Left colon (tissue), 2 donors: ENCODE measurements at places on chromosomes 7 and 10. TPM values are rescaled to one million over a fixed set of nuclear protein-coding genes. Genes with fewer than 3 reads are reported as not detected.

Gene SMKR1
- not detected for total RNA-seq

DNA sequence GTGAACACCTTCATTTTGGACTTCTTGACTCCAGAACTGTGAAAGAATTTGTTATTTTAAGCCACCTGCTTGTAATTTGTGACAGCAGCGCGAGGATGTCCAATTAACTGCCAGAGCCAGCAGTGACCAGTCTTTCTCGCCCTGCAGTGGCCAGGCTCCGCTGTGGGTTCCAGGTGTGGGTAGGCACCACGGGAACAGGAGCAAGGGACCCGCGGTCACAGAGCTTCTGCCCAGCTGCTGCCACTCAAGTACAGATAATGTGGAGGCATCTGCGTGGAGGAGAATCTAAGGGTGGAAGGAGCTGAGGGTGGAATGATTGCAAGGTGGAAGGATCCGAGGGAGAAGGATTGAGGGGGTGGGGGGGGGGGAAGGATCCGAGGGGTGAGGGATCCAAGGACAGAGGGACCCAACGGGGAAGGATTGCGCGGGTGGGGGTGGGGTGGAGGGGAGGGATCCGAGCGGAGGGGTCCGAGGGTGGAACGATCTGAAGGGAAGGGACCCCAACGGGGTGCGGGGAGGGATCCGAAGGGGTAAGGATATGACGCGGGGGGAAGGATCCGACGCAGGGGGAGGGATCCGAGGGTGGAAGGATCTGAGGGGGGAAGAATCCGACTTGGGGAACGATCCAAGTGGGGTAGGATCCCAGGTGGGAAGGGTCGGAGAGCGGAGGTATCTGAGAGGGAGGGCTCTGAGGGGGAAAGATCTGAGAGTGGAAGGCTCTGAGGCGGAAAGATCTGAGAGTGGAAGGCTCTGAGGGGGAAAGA, 3.6 kb downstream of the CALY start:
- DNase-seq: no peak

GRCh38 chr10:29469481-29470354, 165.1 kb downstream of the SVIL start:
- no peak for DNase-seq

DNA sequence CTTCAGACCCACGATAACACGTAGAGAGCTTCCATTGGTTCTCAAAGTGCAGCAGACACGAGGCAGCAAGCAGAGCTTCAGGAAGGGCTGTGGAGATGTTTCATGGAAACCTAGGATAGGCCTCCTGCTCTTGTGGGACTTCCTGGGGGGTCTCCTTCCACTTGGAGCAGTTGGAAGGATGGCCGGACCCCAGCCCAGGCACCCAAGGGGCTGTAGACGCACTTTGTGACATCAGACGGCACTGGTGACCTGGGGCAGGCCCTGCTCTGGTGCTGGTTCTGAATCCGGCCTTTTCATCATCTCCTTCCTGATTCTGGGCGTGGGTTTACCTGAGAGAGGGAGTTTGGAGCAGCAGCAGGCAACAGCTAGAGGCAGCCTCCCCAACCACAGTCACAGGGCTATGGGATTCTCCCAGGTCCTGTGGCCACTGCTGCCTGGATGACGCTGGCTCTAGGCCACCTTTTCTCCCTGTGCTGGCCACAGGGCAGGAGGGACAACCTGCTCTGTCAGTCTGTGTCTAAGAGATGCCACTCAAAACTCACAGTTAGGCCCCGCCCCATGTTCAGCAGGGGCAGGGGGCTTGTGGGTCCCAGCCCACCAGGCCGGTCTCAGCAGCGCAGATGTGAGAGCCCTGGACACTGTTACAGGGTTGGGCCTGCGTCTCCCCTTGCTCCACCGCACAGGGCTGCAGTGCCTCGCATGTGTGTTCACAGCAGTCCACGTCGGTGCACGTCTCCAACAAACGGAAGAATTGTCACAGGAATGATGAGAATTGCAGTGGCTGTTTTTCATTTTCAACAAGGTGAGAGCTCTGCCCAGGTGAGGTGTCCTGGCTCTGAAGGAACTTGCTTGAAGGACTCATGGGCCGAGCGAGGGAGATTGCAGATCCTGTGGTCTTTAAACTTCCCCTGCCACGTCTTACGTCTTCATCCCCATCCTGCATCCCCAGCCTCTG, 569.3 kb downstream of the TCERG1L start:
- DNase-seq: no peak

Gene BTBD16
- total RNA-seq: 0.14 TPM

- peak; percentile 85 for DNase-seq
These were observed 2.0 kb upstream of the LZTS2 start for GRCh38 chr10:100997360-100998182.

DNA sequence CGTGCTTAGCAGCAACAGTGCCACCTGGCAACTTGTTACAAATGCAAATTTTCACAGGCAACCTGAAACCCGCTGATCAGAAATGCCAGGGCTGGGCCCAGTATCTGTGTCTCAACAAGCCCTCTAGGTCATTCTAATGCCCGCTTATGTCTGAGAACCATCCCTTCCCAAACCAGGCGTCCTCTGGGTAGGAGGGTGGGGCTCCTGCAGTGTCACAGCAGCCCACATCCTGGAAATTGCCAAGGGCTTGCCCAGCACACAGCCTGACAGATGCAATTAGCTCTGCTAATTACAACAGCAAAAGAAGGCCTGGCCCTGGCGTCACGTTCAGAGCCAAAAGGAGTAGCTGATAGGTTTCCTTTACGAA, 15.9 kb downstream of the ITPRIP start:
- no peak for DNase-seq

- DNase-seq: no peak
These were observed 17.1 kb downstream of the RAPGEF5 start for GRCh38 chr7:22339725-22340390.

GRCh38 chr7:12907774-12908173, 220.3 kb downstream of the ARL4A start:
- no peak for DNase-seq

- no peak for DNase-seq
These were observed 82.9 kb downstream of the ELFN1 start for GRCh38 chr7:1752771-1753563.

DNA sequence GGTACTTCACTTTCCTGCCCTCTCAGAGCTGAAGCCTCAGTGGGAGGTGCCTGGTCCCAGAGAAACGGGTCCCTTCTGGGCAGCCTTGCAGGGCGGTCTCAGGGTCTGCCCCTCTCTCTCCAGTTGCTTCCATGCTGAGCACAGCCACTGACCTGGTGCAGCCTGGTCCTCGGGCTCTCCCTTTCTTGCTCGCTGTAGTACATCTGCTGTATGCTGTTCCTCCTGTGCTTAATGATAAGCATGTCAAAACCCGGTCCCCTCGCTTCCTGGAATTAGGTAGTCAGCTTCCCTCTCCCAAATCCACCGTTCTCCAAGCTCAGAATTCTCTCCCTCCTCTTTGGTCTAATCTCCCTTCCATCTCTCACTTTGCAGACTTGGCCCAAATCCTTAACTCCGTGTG, 11.0 kb upstream of the HPS1 start:
- no peak for DNase-seq

DNA sequence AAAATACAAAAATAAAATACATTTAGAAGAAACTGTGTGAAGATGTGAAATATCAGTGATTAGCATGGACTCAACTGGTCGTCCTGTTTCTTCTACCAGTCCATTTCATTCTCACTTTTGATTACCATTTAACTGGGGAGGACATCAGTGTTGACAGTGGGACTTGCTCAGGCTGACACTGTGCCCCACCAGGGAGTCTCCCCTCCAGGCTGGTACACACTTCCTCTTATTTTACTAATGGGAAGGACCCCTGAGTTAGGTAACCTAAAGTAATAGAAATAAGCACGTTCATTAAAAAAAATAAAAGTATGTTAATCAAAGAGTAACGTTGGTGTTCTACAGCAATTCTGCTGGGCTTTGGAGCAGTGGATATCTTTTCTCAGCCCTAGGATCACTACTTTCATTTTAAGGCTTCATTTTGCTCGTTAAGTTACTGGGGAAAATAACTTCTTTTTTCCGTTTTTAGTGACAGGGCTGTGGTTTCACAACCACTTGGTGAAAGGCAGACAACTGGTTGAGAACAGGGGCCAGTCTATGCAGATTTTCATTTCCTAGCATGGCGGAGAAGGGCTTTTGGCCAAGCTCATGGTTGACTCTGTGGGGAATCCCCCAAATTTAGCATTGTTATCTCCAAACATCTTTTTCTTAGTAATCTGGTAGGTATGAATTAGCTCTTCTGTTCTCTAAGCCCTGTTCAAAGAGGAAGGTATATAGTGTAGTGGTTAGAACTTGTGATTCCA, 2.1 kb downstream of the SNX10 start:
- no peak for DNase-seq

- no peak for DNase-seq
These were observed 666.0 kb downstream of the SUGCT start for GRCh38 chr7:40800771-40801170.

DNA sequence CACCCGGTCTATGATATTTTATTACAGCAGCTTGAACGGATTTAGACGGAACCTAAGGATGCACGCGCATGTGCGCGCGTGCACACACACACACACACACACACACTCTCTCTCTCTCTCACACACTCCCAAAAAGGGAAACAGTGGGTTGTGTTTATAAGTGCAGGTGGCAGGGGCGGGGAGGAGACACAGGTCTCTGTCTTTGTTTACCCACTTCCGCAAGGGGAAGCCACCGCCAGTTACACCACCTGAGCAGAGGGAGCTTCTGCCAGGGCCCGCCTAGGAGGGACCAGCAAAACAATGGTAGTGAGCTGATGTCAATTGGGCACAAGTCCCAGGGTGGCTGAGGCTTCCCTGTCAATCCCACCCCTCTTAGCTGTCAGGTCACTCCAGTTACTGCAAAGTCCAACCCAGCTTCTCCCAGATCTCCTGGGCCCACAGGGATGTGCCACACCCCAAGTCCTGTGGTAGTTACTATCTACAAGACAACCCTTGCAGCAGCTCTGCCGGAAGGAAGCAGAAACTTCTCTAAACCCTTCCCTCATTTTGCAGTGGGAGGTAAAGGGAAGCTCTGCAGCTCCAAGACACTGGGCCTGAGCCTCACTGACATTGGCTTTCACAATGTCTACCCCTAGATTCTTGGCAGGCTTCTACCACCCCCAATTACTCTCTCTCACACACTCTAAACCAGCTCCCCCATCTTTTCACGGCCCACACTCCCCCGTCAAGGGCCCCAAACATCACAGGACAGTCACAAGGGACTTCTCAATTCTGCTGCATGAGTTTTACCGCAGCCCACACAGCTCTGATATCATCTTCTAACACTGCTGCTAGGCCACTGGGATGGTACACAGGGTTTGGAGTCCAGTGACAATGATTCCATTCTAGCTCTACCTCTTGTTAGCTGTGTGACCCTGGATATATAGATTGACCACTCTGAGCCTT, 17.6 kb downstream of the ANXA11 start:
- peak; percentile 85 for DNase-seq

GRCh38 chr10:86440874-86441843, 74.6 kb upstream of the GRID1 start:
- DNase-seq: no peak

Gene NCAPG2
- total RNA-seq: 12.2 TPM

- DNase-seq: peak; percentile 68
These were observed 5.3 kb downstream of the SRGN start for GRCh38 chr10:69092959-69093850.

Gene WIPF3
- 1.7 TPM for total RNA-seq

GRCh38 chr10:71266918-71267442, 52.1 kb upstream of the SLC29A3 start:
- no peak for DNase-seq

GRCh38 chr7:28077616-28078015, 103.0 kb downstream of the JAZF1 start:
- DNase-seq: no peak

- no peak for DNase-seq
These were observed 1255.7 kb upstream of the LRRTM3 start for GRCh38 chr10:65670087-65670486.

GRCh38 chr10:71213127-71213621, 804 bp downstream of the UNC5B start:
- DNase-seq: peak; percentile 79

DNA sequence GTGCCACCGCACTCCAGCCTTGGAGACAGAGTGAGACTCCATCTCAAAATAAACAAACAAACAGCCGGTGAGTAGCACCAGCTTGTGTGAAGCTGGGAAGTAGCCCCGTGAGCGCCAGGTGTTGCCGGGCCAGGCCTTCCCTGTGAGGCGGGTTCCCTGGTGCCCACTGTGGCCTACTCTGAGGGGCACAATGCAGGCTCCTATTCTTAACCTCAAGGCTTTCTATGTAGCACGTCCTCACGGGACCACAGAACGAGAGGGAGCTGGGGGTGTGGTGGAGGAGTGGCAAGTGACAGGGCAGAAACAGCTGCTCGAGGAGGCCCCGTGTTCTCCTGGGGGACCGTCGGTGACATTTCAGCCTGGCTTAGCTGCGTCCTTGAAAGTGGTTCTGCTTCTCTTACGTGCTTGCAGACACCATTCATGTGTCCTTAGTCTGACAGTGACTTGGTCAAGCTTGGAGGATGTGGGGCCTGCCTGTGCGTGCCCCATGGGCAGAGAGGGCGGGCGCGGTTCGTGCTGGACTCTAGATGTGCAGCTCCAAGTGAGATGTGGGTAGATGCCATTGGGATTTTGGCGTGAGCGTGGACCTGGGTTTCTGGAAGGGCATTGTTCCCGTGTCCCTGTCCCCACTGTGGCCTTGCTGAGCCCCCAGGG, 116.6 kb downstream of the NKX6-2 start:
- DNase-seq: peak; percentile 20

GRCh38 chr10:93434991-93435491, 47.1 kb downstream of the MYOF start:
- DNase-seq: no peak
